ENCODE measurements at places on chromosomes 12 and 14. TPM values are rescaled to one million over a fixed set of nuclear protein-coding genes. Genes with fewer than 3 reads are reported as not detected.

GRCh38 chr12:112998987-112999767 is 20.9 kb downstream of the OAS2 start:
- no peak for DNase-seq

Gene TESPA1
- total RNA-seq: not detected

Gene SALL2
- 0.21 TPM for total RNA-seq

Gene SLC6A12
- total RNA-seq: not detected

Gene CLEC2D
- total RNA-seq: 3.4 TPM

DNA sequence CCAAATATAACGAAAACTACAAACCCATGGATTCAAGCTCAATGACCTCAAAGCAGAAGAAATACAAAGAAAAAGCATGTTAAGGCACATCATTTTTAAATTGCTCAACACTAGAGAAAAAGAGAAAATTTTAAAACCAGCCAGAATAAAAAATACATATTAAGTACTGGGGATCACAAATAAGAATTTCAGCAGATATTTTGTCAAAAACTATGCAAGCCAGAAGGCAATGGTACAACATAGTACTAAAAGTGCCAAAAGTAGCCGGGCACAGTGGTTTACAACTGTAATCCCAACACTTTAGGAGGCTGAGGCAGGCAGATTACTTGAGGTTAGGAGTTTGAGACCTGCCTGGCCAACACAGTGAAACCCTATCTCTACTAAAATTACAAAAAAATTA is 10.2 kb downstream of the SGPP1 start:
- no peak for DNase-seq

DNA sequence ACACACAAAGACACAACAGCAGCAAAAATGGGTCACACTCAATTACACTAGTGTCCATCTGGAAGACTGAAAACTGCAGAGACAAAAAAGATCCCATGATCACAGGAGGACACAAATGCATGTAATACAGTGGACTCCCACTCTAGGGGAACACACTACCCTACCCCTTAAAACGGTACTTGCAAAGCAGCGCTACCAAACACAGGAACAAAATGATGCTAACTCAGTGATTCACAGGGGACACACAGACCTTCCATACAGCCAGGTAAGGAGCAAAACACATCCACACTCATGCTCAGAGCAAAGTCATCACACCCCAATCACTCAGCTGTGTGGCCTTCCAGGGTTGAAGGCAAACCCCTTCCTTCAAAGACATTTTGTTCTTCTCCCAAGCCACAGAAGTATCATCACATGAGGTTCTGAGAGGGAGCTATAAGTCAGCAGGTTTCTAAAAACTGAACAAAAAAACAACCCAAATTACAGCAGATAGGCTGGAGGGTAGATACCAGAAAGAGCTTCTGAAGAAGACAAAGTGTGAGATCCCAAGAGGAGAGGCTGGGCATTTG is 14.8 kb downstream of the SMUG1 start:
- DNase-seq: no peak

DNA sequence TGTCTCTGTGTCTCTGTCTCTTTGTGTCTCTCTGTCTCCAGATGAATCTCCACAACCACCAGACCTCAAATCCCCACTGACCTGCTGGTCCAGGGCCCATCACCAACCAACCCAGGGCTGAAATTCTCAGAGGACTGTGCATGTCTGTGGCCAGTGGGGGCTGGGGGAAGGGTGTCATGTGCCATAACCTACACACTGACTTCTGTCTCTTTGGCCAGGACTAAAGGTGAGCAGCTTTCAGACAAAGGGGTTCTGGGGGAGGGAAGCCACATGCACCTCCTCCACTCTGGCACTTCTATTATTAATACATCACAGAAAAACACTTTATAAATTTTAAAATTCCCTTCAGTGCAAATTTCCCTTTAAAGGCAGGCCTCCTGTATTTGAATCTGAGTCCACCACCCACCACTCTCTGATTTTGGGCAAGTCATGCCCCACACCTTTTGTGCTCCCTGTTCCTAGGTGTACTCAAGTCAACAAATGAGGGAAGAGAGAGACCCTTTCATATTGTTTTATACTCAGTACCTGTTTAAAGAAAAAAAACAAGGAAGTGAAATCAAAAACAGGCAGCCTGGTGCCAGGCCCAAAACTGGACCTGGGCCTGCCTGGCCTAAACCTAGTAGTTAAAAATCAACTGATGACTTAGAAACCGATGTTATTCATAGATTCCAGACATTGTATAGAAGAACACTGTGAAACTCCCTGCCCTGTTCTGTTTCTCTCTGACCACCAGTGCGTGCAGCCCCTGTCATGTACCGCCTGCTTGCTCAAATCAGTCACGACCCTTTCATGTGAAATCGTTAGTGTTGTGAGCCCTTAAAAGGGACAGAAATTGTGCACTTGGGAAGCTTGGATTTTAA is 80.2 kb downstream of the TUNAR start:
- no peak for DNase-seq

Data from SJSA1 (cell line).